KBM-7 (cell line): ENCODE measurements at places on chromosomes 1 and 21.
A peak's percentile ranks its signal among the peaks of the same experiment; 100 is the strongest.

- DNase-seq, result peak; percentile 28
Measured at GRCh38 chr1:239655023-239655422, 268.7 kb downstream of the CHRM3 start.

DNA sequence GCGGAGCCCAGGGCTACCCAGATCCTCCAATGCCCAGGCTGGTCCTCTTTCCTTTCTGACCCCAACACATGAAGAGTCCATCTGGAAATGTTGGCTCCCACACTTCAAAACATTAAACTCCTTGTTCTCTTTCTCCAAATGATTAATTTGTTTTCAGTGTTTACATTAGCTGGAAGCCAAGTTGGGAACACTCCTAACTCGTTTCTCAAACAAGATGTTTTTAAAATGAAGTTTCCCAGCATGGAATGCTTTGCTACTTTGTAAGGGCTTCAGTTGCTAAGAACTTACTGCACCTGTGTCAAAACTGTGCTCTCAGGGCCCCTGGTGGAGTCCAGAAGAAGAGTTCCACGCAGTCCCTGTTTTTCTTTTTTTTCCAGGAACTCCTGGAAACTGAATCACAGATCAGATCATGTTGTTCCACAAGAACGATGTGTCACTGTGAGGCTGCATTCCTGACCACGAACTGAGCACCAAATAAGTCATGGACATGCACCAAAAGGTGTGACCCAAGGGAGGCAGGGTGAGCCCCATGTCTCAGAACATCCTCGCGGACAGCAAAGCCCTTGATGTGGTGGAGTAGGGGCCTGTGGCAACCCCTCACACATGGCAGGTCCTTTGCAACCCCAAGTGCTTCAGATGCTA is 257.3 kb downstream of the KCNJ6 start:
- no peak for DNase-seq

- no peak for DNase-seq
Measured at GRCh38 chr1:62110198-62110817, 84.3 kb upstream of the L1TD1 start.

GRCh38 chr21:42514883-42515228 is 1.2 kb downstream of the SLC37A1 start:
- no peak for DNase-seq

GRCh38 chr21:29264721-29265120 is 34.0 kb upstream of the BACH1 start:
- DNase-seq, result no peak

- DNase-seq, result no peak
Measured at GRCh38 chr1:165525708-165526107, 18.1 kb upstream of the LRRC52 start.

DNA sequence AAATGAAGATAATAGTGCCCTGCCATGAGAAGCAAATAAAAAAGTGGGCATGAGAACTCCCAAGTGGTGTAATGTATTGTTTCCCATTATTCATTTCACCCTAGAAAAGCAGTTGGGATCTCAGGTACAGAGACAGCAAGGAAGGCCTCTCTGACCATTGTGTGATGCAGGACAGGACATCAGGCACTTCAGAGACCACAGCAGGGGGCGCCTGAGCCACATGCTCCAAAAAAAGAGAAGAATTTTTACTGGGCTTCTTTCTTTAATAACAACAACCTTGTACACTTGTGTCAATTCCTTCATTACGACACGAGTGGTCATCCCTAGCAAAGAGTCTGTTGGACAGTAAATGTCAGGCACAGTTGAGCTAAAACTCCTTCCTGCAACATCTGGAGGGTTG is 533.3 kb downstream of the OMA1 start:
- DNase-seq, result no peak

DNA sequence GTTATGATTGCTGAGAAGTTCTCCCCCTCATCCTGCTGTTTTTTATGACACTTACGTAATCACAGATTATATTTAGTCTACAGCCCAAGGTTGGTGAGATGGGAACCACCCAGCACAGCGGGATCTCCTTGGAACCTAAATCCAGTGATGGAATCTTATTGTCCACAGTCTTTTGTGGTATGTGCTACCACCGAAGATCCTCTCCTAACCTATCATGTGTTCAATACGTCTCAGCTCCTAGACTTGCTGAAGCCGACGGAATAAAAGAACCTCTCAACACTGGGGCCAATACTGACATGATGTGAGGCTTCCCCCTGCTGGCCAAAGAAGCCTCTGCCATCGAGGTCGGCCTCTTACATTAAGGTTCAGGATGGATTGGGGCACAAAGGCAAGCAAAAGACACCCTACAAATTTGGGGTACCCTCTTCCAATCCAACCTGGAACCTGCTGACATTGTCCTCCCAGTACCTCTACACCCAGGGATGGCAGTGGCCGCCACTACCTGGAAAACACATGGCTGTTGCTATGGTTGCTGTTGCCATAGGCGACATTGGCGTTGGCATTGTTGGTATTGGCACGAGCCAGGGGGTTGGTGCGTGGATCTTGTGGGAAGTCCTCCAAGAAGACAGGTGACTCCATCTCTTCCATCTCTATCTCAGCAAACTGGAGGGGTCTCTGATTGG is 19.4 kb upstream of the KIF21B start:
- peak; percentile 84 for DNase-seq

GRCh38 chr1:204102739-204103430 is 30.0 kb downstream of the SOX13 start:
- no peak for DNase-seq

- DNase-seq, result no peak
Measured at GRCh38 chr1:150141452-150141851, 8.3 kb upstream of the PLEKHO1 start.

- no peak for DNase-seq
Measured at GRCh38 chr21:46269466-46269865, 15.9 kb downstream of the MCM3AP start.

GRCh38 chr21:18620436-18620835 is 216.9 kb upstream of the TMPRSS15 start:
- DNase-seq, result no peak

DNA sequence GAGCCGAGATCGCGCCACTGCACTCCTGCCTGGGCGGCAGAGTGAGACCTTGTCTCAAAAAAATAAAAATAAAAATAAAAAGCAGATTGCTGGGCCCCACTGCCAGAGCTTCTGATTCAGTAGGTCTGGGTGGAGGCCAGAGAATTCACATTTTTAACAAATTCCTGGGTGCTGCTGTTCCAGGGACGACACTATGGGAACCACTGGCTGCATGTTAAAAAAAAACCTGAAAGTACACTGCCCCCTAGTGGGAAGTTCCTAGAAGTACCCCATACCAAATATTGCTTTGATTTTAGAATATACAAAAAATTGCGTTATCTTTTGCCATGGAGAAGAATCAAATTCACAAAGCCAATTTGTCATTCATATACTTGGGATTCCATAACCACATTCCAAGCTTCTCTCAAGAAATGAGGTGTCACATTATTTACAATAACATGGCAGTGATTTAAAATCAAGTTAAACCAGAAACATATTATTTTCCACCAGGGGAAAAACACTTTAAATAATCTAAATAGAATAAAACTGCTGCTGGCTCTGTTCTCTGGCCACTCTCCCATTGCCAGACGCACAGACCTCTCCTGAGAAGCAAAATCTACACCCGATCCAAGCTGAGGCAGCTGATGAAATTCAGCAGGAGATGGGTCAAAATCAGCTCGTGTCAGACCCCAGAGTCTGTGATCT is 27.4 kb downstream of the SYF2 start:
- peak; percentile 69 for DNase-seq

GRCh38 chr1:205015241-205015640 is 27.8 kb upstream of the CNTN2 start:
- no peak for DNase-seq

DNA sequence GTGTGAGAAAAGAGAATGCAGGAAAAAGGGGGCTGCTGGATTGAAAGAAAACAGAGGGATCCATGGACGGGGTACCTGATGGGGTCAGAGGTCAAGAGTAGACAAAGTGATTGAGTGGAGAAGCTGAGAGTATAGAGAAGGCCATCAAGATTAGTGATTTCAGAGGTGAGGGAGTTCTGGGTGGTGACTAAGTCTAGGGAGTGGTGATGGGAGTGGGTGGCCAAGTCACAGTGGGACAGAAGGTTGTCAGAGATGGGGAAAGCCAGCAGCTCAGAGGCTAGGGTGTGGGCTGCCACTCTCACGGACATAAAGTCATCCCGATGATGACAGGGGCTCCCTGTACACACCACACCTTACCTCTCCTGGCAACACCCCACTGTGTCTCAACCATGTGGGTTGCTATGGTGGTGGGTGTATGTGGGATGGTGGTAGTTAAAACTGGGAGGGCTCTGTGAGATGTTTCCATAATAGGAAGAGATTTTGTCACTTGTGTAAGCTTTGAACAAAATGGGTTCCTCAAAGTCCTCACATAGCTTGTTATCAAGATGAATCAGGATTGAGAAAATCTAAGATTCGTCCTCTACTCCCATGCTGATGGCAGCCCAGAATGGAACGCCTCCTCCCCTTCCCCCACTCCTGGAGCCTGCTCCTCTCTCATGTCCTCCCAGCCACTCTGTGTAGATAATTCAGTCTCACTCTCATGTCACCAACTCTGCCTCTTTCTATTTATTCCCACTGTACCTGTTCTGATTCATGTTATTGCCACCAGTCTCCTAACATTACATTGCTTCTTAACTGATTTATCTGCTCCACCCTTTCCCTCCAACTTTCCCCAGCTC is 20.3 kb upstream of the CSF1 start:
- no peak for DNase-seq

DNA sequence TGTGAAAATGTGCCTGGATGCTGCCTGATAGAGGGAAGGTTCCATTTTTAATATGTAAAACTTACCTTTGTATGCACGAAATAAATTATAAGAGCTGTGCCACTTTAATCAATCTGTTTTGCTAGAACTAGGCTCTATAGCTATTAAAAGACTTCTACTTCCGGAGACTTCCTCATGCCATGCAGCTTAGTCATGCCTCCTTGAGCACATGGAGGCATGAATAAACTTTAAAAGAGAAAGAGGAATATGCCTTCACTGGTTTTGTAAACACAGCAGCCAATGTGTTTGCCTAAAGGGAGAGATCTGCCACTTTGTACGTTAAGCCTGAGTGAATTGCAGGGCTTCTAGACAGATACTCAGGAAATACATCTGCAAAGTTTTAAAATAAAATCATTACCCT is 604.6 kb downstream of the LRRIQ3 start:
- peak; percentile 43 for DNase-seq

DNA sequence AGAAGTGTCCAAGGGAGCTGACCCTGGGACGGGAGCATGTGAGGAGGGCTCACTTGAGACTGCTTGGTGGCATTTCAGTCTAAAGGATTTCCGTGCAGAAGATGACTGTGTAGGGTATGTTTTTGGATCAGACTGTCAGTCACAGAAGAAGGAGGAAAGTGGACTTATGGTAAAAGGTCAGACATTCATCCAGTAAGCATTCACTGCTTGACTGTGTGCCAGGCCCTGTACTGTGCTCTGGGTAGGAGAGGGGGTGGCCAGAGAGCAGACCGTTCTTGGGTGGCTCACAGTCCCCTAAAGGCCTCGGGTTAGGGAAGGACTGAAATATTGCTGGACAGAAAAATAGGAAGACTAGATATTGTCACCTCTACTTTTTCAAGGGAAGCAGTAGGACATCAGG is 2.1 kb upstream of the SERINC2 start:
- no peak for DNase-seq

- DNase-seq, result no peak
Measured at GRCh38 chr21:42215942-42216725, 2.8 kb upstream of the ABCG1 start.
